ENCODE measurements at places on chromosomes 2 and 18. TPM values are rescaled to one million over a fixed set of nuclear protein-coding genes. Genes with fewer than 3 reads are reported as not detected.

DNA sequence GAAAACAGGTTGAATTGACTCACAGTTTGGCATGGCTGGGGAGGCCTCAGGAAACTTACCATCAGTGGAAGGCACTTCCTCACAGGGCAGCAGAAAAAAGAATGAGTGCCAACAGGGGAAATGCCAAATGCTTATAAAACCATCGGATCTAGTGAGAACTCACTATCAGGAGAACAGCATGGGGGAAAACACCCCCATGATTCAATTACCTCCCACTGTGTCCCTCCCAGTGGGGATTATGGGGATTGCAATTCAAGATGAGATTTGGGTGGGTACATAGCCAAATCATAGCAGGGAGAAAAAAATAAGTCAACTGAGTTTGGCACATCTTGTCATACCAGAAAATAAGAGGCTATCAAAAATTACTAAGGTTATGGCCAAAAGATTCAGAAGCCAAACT is 96.3 kb downstream of the TRIP12 start:
- 0 out of 2 replicates have a peak, but pooled peaks cover 6% of the 10 kb centered on the region for H3K36me3 ChIP-seq
- H3K27me3 ChIP-seq, result no peaks in the 10 kb centered on the region
- no peak for DNase-seq
- peaks cover 9% of the 10 kb centered on the region for H3K4me1 ChIP-seq
- no peak overlapping the region for H3K4me3 ChIP-seq

DNA sequence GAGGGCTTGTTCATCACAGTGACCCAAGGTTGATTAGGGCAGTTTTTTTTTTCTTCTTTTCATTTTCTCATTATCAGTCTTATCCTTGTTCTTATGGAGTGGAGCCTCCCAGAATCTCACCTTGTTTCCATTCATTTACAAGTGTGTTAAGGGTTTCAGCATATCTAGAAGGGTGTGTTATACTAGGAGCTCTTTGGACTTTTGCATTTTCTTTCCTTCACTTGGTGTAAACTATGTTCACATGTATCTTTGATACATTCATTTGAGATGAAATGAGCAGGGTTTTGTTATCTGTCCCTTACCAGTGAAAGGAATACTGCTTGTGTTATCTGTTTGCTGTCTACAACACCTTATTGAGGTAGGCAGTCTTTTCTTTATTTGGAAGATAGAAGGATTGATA is 96.7 kb downstream of the WDR7 start:
- no peak for DNase-seq
- H3K36me3 ChIP-seq, result no peaks in the 10 kb centered on the region
- no peak overlapping the region for H3K4me3 ChIP-seq
- H3K4me1 ChIP-seq, result no peaks in the 10 kb centered on the region

DNA sequence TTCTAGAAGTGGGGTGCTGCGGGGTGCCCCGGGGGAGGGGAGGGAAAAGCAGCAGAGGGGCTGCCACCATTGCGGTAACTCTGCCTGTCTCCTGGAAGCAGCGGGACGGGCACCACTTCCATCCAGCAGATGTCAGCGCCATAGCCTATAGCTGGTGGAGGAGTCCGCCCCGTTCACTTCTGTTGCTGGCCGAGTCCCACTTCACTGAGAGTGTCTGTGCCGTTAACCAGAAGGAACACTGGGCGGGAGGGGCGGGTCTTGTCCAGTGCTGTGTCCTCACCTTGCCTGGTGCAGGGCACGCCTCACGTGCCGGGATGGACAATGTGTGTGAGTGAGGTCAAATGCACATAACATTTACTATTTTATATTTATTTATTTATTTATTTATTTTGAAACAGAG is 19.3 kb upstream of the ODC1 start:
- H3K27me3 ChIP-seq, result no peaks in the 10 kb centered on the region
- H3K36me3 ChIP-seq, result no peaks in the 10 kb centered on the region
- peaks cover 5% of the 10 kb centered on the region for H3K4me1 ChIP-seq
- no peak for DNase-seq

GRCh38 chr2:67312871-67313270 is 84.3 kb upstream of the ETAA1 start:
- no peaks in the 10 kb centered on the region for H3K4me1 ChIP-seq
- 0 out of 2 replicates have a peak, but pooled peaks cover 4% of the 10 kb centered on the region for H3K27me3 ChIP-seq
- H3K27ac ChIP-seq, result no peak overlapping the region
- H3K36me3 ChIP-seq, result no peaks in the 10 kb centered on the region
- H3K4me3 ChIP-seq, result no peak overlapping the region
- DNase-seq, result no peak

GRCh38 chr2:8475349-8476031 is 206.4 kb upstream of the ID2 start:
- H3K27ac ChIP-seq, result no peak overlapping the region
- no peaks in the 10 kb centered on the region for H3K36me3 ChIP-seq
- no peak overlapping the region for H3K4me3 ChIP-seq
- no peak for DNase-seq
- no peaks in the 10 kb centered on the region for H3K4me1 ChIP-seq
- H3K27me3 ChIP-seq, result no peaks in the 10 kb centered on the region

DNA sequence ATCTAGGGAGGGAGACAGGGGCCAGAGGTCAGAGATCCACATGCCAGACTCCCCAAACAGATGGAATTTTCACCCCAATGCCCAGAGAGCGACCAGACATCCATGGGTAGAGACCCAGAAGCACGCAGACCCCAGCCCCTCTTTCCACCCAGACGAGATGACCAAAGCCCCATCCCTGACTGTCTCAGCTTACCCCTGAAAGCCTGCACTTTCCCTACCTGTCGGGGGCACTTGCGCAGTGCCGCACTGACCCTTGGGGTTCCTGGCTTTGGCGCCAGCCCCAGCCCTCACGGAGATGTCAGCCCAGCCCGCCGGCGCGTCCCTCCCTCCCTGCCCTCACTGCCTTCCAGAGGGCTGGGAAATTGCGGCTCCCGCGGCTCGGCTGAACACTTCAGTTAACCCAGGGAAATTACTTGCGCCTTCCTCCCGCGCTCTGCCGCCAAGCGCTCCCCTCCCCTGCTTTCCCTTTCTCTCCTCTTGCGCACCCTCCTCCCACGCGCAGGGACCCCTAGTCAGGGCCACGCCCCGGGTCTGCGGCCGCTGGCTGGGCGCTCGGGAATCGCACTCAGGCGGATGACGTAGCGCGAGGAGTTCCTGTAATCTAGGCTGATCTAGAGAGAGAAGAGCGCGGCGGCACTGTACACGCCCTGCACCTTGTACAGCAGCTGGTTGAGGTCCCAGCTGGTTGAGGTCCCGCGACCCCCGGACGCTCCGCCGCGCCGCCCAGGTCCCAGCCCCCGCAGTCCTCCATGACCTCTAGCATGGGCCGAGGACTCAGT is 12.0 kb downstream of the ALPG start:
- no peak overlapping the region for H3K4me3 ChIP-seq
- DNase-seq, result no peak
- no peak overlapping the region for H3K27ac ChIP-seq
- H3K27me3 ChIP-seq, result no peaks in the 10 kb centered on the region

- H3K27ac ChIP-seq, result no peak overlapping the region
- H3K36me3 ChIP-seq, result no peaks in the 10 kb centered on the region
- no peaks in the 10 kb centered on the region for H3K27me3 ChIP-seq
- peaks cover 24% of the 10 kb centered on the region for H3K4me1 ChIP-seq
Observed at GRCh38 chr2:159126432-159127022, 158.1 kb downstream of the TANC1 start.

DNA sequence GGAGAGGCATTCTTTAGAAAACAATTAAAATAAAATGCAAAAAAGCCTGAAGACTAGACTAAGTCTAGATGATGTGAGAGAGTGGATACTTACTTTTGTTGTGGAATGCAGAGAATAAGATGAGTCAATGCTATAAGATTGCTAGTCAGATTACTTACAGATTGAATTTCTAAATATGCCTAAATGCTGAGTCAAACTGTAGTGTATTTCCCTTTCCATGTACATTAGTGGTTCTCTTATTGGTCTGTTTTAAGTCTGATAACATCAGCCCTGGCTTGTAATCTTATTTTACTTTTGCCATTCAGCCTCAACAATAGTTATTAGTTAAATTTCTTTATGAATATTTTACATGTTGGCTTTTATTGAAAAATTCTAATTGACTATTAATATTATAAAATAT is 702.7 kb downstream of the SOCS6 start:
- no peak for DNase-seq
- H3K4me3 ChIP-seq, result no peak overlapping the region
- H3K4me1 ChIP-seq, result no peaks in the 10 kb centered on the region
- no peaks in the 10 kb centered on the region for H3K27me3 ChIP-seq
- no peak overlapping the region for H3K27ac ChIP-seq
- no peaks in the 10 kb centered on the region for H3K36me3 ChIP-seq

PFN4 gene
- not detected for total RNA-seq

TMEM200C gene
- not detected for total RNA-seq

LRRC30 gene
- not detected for total RNA-seq

ARHGAP28 gene
- not detected for total RNA-seq

MC5R gene
- total RNA-seq, result not detected

IL1RL2 gene
- total RNA-seq, result not detected

AGXT gene
- 0.34 TPM for total RNA-seq

MYL1 gene
- total RNA-seq, result not detected

MAPK4 gene
- total RNA-seq, result 0.89 TPM

All from HCT116 (cell line).